ENCODE measurements at places on chromosomes 1 and 21.

GRCh38 chr1:171280599-171280998, 32.3 kb downstream of the FMO1 start:
- no peak for DNase-seq

DNA sequence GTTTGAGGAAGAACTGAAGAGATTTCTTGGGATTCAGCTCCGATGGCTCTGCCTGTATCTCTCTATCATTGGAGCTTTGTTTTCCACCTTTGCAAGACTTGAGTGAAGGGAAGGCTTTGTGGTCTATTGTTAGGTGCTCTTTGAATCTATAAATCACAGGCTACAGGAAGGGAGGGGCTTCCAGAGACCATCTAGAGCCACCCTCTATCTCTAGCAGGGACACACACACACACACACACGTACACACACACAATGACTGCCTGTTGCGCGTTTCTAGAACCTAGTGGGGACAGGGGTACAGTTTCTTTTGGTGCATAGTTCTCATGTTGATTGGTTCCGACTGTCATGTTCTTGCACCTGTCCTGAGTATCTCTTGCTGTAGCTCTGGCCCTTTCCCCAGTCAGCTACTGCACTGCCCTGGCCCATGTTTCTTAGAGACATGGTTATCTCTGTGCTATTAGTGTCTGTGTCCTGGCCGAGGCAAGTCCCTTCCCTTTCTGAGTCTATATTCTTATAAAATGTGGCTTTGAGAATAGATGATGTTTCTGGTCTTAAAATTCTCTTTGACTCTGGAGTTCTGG, 60.7 kb downstream of the MAN1C1 start:
- DNase-seq, result no peak

- no peak for DNase-seq
These were observed 9.0 kb upstream of the GPR153 start for GRCh38 chr1:6269720-6270400.

DNA sequence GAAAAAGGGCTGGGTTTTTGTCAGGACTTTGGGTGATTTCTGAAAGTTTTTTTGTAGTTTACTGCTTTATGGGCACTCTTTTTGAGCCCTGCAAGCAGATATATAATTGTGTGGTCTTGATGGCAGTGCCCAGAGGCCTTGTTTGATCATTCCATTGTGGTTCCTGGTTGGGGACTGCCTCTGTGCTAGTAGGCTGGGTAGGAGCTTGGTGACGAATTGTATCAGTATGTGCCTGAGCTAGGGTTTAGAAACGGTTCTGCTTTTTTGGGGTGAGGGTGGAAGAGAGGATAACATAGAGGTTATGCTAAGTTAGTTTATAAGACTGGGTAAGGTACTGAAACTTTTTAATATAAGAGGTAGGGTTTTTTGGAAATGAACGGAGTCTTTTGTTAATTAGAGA, 139.7 kb upstream of the ETV3 start:
- no peak for DNase-seq

DNA sequence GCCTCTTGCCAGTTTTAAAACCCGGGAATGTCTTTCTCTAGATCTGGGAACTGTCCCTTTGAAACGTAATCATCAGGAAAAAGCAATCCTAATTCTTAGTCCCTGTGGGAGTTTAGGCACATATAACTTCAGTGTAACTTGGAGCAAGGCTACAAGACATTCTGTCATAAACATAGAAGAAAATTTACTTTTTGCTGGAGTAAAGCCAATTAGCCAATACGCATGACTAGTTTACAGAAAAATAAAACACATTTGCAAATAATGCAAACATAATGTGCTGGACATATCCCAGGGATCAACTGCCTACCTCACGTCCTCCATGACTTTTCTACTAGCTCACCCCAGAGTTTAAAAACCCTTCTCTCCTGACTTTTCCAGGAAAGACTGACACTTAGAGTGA, 970.6 kb downstream of the MRPL39 start:
- DNase-seq, result no peak

GRCh38 chr1:11566042-11566850, 87.3 kb downstream of the DISP3 start:
- DNase-seq, result no peak
